CD4-positive, alpha-beta T cell treated with Interleukin-15 for 4 hours (primary cell): ENCODE measurements at places on chromosomes 3 and 15.

- DNase-seq, result no peak
These were observed 7.0 kb upstream of the TMEM62 start for GRCh38 chr15:43126356-43126755.

DNA sequence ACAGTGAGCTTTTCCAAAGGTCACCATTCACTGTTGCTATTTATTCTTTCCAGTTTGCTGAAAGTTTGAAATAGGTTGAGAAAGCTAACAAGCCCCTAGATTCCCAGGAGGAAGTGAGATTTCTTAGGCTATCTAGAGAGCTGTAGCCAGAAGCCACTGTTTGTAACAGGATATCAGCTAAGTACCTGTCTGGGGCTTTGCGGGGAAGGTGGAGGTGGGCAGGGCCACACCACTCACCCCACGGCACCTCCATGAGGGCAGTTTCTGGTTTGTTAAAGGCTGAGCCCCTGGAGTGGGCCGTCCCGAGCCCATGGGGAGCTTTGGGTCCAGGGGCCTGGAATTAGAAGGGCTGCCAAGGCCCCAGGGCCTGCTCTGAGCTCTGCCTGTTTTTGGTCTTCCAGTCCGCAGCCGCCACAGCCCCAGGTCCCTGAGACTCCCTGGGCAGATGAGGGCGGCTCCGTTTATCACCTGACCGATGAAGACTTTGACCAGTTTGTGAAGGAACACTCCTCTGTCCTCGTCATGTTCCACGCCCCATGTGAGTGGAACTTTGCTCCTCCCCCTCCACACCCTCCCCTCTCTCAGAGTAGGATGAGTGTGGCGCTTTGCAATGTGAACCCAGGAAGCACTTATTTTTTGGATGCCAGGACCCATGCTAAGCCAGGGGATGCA, 63.4 kb downstream of the PDIA5 start:
- DNase-seq, result no peak

- DNase-seq, result no peak
These were observed 16.8 kb downstream of the CLDN16 start for GRCh38 chr3:190404715-190405114.

DNA sequence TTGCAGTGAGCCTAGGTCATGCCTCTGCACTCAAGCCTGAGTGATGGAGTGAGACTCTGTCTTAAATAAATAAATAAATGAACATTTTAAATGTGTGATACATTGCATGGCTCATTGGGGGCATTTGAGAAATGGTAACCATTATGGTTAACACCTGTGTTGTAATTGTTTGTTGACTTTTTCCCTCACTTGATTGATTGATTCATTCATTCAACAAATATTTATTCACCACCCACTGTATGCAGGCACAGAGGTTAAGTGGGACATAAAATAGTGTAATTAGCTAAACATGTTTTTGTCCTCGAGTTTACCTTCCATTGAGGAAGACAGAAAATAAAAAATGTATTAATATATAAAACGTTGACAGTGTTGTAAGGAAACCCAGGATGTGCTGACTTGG, 127.1 kb upstream of the ANKRD28 start:
- DNase-seq, result no peak

DNA sequence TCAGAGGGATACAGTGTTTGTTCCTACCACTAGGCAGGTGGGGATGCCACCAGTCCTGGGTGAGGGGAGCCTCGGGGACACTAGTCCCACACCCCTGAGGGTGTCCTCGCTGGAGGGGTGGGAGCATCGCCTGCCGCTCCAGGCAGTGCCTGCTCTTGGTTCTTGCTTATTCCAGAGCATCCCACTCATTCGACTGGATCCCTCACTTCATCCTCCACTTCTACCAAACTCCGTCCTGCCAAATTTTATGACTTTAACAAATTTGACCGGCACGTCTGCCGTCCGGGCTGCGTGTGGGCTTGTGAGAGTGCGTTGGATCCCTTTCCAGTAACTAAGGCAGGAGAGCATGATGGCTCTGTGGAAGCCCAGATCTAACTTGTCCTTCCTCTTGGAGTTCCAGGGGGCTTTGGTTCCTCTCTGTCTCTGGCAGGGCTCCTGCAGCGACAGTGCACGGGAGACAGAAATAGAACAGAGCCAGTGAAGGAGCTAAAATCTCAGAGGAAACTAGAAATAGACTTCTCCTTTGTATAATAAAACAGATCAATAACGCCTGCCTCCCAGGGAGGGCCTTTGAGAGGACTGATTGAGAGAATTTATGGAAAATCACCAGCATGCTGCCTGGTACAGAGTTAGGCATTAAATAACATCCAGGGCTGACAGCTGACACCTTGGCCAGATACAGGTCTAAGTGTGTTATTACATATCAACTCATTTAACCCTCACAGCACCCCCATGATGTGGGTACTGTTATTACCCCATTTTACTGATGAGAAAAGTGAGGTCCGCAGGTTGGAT, 34.5 kb downstream of the MGLL start:
- DNase-seq, result no peak

DNA sequence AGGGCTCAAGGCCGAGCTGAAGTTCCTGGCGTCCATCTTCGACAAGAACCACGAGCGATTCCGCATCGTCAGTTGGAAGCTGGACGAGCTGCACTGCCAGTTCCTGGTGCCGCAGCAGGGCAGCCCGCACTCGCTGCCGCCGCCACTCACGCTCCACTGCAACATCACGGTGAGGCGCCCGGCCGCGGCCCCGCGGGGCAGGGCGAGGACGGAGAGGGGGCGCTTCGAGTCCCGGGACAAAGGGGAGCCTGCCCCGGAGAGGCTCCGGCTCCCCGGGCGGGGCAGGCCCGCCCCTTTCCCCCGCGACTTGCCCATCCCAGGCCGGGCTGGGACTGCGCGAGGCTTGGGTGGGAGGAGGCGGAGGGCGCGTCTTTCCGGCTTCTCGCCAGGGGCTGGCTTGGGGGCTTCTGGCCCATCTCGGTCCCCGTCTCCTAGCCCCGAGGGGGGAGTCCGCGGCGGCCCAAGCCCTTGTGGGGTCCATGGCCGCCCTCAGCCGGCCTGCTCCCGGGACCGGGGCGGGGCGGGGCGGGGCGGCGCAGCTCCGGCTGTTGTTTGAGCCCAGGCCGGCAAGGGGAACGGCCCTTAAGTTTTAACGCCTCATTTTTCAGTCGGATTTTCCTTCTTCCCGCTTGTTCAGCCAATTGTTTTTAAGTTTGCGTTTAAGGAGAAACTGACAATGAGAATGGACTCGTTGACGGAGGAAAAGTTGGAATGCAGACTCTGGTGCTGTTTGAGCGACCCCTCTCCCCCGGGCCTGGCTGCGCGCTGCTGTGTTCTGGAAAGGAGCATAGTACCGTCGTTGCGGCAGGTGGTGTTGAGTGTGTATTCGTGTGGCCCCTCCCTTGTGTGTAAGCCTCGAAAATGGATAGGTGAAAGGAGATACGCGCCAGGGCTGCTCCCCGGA, 683 bp downstream of the UBE2Q2 start:
- peak; percentile 49 for DNase-seq

- no peak for DNase-seq
These were observed 585.2 kb downstream of the EPHA3 start for GRCh38 chr3:89692601-89693000.

DNA sequence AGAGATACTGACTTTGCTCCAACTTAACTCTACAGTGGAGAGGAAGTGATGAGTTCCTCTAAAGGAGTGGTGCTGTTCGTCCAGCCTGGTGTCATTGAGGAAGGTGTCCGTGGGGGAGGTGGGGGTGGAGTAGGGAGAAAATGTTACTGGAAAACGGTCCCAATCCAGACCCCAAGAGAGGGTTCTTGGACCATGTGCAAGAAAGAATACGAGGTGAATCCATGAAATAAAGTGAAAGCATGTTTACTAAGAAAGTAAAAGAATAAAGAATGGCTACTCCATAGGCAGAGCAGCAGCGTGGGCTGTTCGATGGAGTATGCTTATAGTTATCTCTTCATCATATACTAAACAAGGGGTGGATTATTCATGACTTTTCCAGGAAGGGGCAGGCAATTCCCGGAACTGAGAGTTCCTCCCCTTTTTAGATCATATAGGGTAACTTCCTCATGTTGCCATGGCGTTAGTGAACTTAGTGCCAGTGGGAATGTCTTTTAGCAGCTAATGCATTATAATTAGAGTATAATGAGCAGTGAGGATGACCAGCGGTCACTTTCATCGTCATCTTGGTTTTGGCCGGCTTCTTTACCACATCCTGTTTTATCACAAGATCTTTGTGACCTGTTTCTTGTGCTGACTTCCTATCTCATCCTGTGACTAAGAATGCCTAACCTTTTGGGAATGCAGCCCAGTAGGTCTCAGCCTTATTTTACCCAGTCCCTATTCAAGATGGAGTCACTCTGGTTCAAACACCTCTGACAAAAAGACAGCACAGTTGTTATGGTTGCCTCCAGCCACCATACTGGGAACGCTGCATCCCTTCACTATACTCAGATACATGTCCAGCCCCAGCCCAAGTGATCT, 38.6 kb downstream of the CLEC3B start:
- DNase-seq, result peak; percentile 72

GRCh38 chr3:129087138-129087702, 26.6 kb downstream of the GP9 start:
- no peak for DNase-seq

GRCh38 chr3:87025661-87026645, 35.0 kb upstream of the VGLL3 start:
- DNase-seq, result no peak

DNA sequence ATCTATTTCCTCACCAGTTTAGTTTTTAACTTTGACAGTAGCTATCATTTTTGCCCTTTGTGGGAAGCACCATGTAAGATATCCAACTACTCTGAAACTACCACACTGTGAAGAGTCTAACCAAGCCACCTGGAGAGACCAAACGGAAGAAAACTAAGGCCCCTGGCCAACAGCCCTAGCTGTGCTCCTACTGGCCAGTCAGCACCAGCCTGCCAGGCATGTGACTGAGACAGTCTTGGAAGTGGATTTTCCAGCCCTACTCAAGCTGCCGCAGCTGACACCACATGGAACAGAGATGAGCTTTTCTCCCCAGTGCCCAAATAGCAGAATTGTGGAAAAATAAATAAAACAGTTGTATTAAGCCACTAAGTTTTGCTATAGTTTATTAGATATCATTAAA, 2.9 kb upstream of the TBC1D5 start:
- no peak for DNase-seq

- DNase-seq, result no peak
These were observed 122.3 kb downstream of the CHRNA7 start for GRCh38 chr15:32152574-32152973.

GRCh38 chr3:112744825-112745566, 101.7 kb downstream of the CD200R1L start:
- DNase-seq, result no peak

DNA sequence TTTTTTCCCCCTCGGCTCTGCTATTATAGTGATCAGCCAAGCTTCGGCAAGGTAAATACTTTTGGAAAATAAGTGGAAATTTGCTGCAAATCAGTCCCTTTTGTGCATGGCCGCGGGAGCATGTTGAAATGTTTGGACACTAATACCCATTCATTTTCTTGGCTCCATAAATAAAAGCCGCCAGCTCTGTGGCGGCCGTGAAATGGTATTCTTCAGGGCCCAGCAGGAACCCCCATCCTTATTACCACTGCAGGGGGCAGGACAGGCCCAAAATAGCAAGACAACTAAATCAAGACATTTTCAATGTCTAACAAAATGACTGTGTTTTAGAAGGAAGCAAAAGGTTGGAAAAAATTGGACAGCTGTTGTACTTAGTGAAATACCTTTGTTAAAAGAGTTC, 362.3 kb downstream of the NR2F2 start:
- no peak for DNase-seq

GRCh38 chr3:76551739-76552138, 488.2 kb upstream of the ROBO2 start:
- DNase-seq, result no peak

DNA sequence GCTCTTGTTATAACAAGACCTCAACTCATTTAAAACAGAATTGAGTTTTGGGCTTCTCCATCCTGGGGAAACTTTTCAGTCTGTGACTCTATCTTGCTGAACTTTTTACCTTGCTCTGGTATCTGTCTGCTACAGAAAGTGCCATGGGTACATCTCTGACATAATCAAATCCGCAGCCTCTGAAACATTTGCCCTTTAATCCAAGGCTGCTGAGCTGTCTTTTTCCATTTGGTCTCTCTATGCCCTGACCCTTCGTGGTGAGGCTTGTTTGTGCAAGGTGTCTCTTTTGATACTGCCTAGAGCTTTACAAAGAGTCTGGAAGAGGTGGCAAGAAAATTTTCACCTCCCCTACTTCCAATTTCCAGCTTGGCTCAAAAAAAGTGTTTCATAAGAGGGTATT, 11.3 kb downstream of the TMEM108 start:
- no peak for DNase-seq

GRCh38 chr3:150763841-150764483, 993 bp upstream of the SIAH2 start:
- DNase-seq, result peak; percentile 52

DNA sequence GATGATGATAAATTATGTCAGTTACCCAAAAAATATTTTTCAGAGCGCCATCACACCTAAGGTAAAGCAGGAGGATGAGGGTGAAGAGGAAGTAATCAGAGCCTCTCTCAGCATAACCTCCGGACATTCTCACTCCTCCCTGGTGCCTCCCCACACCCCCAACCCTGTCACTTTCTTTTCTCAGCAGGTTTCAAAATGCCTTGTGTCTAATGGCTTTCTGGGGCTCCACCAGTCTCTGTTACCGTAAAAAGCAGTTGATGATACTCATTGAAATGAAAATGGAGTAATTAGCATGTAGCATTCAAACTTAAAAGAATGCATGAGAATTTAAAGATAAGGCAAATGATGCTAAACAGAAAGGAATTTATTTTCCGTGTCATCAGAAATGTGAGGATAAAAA, 180.0 kb downstream of the ERC2 start:
- no peak for DNase-seq

GRCh38 chr3:58829321-58830000, 162.9 kb upstream of the FAM3D start:
- DNase-seq, result no peak

DNA sequence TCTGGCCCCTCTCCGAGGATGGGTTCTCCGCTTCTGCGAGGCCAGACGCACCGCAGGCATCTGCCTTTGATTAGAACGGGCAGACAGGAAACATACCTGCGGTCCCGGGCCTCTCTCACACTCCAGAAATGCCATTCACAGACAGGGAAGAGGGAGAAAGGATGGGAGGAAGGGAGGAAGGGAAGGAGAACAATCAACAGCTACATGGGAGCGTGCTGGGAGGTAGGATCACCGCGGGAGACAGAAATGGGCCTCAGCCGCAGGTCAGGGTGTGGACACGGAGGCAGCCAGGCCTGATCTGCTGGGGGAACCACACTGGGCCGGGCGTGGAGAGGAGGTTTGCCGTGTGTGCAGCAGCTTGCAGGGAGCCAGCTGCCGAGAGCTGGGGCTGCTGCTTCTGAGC, 90.7 kb upstream of the RGMA start:
- DNase-seq, result no peak
